ENCODE measurements at places on chromosomes 16 and 17.
A peak's percentile ranks its signal among the peaks of the same experiment; 100 is the strongest.

GRCh38 chr16:86427433-86427851, 82.9 kb upstream of the FOXF1 start:
- DNase-seq, result no peak

- DNase-seq, result no peak
Measured at GRCh38 chr17:58329035-58329809, 627 bp upstream of the TSPOAP1 start.

DNA sequence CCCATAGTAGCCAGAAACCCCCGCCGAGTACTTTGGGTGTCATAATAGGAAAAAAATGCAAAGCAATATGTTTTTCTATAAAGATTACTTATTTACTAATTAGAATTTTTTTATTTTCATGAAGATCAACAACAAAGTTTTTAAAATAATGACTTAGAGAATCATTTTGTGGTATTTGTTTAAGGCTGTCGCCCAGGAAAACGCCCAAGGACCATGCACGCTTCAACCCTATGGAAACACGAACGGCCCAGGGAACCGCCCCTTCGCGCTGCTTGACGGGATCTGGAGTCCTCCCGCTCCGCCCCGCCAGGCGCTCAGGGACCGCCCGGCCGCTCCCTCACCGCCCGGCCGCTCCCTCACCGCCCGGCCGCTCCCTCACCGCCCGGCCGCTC, 408 bp upstream of the KPNA2 start:
- peak; percentile 65 for DNase-seq

GRCh38 chr16:20906341-20907255, 6.0 kb downstream of the LYRM1 start:
- DNase-seq, result no peak

GRCh38 chr16:79826732-79827475, 226.4 kb upstream of the MAF start:
- no peak for DNase-seq

DNA sequence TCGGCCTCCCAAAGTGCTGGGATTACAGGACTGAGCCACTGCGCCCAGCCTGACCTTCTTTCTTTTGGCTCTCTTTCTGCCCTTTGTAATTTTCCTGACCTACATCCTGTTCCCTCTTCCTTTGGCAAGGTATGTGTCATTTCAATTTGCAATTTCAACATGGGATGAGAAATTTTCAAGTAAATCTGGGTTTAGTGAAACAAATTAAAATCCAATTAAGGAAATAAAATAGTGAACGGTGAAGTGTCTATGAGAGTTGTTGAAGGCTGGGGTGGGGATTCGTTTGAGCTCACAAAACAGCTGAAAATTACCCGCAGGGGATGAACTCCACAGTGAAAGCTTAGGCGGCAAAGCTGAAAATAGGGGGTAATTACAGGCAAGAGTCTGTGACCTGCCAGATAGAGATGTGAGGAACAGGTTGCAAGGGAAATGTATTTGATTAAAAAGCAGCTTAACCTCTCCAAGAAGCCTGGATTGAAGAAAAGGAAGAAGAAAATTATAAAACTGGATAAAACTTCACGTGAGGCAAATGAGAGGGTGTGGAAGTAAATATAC, 277.7 kb downstream of the UTP18 start:
- no peak for DNase-seq

DNA sequence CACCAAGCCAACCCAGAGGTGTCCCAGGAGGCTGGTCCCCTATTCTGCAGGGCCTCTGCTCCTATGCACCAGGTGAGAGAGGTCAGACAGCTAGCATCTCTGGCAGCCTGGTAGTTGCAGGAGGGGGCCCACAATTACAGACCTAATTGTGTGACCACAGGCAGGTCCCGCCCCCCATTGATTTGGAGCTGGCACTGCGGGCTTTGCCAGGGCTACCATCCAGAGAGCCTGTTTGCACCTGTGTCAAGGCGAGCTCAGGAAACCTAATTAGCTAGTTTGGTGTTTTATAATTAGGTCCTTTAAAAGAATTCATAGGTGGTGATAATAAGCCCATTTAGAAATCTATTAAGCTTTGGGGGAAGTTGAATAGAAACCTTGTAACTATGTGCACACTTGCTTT, 90.2 kb downstream of the MRM1 start:
- no peak for DNase-seq

GRCh38 chr17:19411631-19412030, 599 bp downstream of the RNF112 start:
- no peak for DNase-seq

GRCh38 chr17:6163612-6164333, 93.6 kb downstream of the WSCD1 start:
- no peak for DNase-seq

GRCh38 chr17:37530420-37530819, 40.7 kb downstream of the DUSP14 start:
- DNase-seq, result no peak

DNA sequence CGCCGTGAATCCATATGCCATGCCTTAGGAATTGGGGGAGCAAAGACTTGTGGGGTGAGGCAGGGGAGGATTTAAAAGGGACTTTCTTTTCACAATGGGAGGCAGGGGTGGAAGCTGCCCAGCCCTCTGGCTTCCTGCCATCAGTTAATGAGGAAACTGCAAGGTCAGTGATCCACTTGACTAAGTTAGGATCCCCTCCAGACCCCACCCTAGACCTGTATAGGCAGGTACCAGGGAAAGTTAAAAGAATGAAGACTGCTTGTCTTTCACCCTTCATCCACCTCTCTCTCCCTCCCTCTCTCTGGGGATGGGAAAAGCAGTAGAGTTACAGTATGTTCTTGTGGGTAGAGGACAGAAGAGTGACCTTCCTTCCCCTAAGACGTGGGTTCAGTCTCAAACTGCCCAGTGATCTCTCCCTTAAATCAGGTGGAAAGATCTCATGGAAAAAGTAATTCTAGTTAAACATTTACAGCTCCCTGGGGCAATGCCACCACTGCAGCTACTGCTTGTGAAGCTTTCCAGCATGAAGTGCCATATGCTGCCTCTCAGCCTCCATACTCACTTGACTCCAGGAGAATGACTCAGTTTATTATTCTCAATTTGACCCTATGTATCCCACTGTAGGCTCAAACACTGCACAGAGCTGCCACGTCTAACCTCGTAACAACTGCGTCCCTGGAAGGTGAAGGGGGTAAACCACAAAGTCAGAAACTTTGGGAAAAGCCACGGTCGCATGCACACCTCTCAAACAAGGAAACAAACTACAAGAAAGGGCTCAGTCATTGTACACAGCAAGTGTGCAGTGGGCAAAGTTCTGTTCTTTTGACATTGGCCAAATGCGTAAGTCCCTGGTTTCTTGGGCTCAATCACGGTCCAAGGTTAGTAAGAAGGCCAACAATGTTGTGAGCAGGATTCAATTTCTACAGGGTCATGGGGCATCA, 1.2 kb downstream of the COA3 start:
- DNase-seq, result no peak

- no peak for DNase-seq
Measured at GRCh38 chr16:59067205-59067604, 333.1 kb upstream of the GOT2 start.

- DNase-seq, result no peak
Measured at GRCh38 chr16:13348416-13348815, 447.0 kb downstream of the SHISA9 start.

DNA sequence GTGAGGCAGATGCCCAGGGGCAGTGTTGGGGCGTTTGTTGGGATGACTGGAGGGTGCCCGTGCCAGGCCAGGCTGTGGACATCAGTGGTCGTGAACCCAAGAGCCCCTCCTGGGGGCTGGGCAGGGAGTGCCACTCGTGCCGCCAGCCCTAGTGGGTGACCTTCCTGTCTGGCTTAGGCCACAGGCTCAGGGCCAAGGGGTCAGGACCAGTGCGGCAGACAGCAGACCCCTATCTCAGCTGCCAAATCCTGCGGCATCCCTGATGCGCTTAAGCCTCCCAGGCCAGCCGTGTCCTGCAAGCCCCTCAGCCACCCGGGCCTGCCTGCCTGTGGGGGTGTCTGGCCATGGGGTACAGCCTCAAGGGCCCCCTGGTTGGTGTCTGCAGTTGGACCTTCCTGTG, 14.7 kb downstream of the PRSS27 start:
- DNase-seq, result no peak

DNA sequence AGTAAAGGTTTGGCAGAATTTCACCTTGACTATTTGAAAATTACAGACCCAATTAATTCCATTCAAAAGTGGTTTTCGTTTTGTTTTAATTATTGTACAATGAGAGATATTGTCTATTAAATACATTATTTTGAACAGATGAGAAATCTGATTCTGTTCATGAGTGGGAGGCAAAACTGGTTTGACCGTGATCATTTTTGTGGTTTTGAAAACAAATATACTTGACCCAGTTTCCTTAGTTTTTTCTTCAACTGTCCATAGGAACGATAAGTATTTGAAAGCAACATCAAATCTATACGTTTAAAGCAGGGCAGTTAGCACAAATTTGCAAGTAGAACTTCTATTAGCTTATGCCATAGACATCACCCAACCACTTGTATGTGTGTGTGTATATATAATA, 72.6 kb downstream of the CDK12 start:
- DNase-seq, result no peak

DNA sequence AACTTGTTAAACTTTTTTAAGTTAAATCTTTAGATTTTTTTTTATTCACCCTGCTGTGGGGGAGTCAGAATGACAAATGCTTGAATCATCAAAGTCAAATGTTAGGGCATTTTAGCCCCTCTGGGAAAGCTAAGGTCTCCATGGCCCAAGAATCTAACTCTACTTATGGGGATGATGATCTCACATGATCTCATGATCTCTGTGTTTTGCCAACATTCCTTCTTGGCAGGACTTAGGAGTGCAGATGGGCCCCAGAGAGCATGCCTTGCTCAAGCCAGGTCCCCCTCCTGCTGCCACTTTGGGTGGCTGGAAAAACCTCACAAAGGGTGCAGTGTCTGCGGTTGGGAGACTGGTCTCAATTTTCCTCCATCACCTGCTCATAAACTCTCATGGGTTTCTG, 108.6 kb downstream of the PRKCB start:
- DNase-seq, result no peak

DNA sequence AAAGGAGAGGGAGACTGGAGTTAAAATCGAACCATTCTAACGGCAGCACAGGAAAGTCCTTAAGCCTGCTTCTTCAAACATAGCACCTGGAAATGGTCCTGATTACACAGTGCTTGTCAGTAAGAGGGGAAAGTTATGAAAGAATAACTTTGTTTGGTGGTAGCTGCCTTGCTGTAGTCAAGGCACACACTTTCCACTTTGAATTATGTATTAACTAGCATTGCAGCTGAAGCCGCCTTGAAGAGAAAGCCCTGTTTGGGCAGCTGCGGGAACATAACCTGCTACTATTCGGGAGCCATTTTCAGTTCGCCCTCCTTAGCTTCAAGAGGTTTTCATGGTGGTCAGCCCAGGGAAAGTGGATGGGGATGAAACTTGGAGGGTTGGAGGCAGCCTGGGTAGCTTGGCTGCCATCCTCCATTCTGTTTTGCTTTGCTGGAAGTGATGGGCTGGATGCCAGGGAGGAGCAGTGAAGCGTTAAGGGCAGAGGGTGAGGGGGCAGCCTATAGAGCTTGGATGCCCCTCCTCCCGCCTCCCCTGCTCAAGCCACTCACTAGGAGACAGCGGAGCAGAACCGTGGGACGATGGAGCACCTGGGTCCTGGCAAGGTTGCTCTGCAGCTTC, 5.3 kb upstream of the HAS3 start:
- no peak for DNase-seq

GRCh38 chr17:67107811-67108775, 63.7 kb downstream of the CACNG1 start:
- DNase-seq, result no peak

GRCh38 chr17:60468371-60468770, 46.1 kb downstream of the CHCT1 start:
- no peak for DNase-seq

GRCh38 chr16:12287796-12288536, 311.4 kb downstream of the SNX29 start:
- no peak for DNase-seq

- DNase-seq, result no peak
Measured at GRCh38 chr16:5906351-5906750, 808.8 kb upstream of the EEF2KMT start.

DNA sequence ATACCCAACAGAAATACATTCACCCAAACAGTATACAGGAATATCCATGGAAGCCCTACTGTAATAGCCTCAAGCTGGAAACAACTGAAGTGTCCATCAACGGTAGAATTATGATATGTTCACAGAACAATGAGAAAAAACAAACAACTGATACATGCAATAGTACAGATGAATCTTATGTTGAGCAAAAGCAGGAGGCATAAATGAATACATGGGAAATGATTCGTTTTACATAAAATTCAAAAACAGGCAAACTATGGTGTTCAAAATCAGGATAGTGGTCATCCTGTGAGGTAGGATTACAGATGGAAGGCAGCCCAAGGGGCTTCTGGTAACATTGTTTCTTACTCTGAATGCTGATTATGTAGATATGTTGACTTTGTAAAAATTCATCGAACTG, 25.1 kb downstream of the RFFL start:
- DNase-seq, result no peak

GRCh38 chr16:11254913-11255736, 879 bp downstream of the SOCS1 start:
- DNase-seq, result no peak

GRCh38 chr16:89827383-89828198, 684 bp upstream of the SPIRE2 start:
- no peak for DNase-seq

- DNase-seq, result peak; percentile 25
Measured at GRCh38 chr16:8798174-8798527, 512 bp downstream of the PMM2 start.

DNA sequence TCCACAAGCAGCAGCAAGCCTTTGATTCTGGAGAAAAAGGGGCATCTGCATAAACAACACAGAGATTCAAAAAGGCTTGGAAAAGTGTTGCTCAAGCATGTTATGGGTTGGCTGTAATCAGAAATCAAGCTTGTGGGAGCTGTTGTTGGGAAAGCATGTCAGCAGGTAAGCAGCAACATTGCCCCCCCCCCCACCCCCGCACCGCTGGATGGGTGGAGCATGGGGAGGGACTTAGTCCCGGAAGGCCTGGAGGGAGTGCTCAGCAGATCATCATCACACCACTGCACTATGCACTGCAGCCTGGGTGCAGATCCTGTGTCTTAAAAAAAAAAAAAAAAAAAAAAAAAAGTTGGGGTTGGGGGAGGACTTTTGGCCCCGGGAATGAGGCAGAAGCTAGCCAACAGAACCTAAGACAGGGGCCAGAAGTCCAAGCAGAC, 16.8 kb upstream of the AKAP1 start:
- DNase-seq, result no peak

DNA sequence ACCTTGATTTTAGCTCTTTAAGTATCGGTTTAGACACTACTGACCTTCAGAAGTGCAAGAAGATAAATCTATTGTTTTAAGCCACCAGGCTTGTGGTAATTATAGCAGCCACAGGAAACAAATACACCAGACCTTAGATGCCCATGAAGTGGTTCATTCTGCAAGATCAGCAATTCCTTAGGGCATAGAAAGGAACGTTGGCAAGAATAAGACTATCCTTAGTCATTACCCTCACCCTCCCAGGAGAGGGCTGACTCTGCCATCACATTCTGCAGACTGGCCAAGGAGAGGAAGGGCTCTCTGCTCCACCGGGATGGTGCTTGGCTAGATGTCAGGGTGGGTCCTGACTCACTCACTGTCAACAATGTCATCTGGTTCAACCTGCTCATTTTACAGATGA, 14.1 kb upstream of the NDEL1 start:
- DNase-seq, result no peak

Data from activated CD8-positive, alpha-beta memory T cell treated with anti-CD3 and anti-CD28 coated beads for 4 hours (primary cell).